ENCODE measurements at places on chromosomes 7 and 10.

DNA sequence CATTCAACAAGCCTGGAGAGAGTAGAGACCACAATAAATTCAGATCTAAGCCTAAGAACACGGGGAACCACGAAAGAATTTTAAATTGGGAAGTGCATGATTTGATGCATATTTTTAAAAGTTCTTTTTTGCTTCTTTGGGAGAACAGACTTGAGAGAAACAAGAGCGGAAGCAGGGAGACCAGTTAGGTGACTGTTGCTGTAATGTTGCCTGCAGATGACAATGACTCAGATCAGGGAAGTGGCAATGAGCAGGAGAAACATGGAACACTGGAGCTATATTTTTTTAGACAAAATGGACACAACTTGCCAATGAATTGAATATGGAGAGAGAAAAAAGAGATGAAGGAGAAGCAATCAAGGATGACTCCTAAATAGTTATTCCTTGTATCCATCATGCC is 125.1 kb downstream of the RAPGEF5 start:
- no peak for DNase-seq

DNA sequence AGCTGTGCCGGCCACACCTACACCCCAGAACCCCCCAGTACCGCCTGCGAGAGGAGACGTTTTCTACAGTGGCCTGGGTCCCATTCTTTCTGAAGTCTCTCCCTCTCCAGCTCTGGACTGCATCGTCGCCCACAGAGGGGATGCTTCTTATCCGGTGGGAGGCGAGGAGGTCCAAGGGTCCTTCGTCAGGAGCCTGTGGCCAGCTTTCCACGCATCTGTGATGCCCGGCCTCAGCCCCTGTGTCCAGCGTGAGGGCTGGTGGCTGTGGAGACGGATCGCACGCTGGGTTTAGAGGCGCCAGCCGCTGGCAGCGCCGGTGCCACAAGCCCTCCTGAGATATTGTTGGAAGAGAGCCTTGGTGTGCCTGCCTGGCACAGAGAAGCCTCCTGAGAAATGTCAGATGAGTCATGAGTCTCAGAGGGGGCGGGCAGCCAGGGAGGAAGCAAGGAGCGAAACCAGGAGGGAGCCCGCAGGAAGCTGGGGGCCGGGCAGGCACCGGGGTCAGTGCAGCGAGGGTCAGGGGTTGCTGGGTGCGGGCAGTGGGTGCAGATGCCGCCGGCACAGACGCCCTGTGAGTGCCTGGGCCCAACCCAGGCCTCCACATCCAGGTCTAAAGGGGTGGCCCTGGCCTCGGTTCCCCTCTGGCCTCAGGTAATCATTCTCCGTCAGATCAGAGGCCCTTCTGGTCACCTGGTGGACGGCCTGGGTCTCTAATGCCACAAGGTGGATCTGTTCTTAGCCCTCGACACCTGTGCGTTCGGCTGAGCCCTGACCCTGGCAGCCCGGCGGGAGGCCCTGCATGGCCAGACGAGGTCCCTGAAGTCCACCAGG is 86.0 kb upstream of the DIP2C start:
- no peak for DNase-seq

DNA sequence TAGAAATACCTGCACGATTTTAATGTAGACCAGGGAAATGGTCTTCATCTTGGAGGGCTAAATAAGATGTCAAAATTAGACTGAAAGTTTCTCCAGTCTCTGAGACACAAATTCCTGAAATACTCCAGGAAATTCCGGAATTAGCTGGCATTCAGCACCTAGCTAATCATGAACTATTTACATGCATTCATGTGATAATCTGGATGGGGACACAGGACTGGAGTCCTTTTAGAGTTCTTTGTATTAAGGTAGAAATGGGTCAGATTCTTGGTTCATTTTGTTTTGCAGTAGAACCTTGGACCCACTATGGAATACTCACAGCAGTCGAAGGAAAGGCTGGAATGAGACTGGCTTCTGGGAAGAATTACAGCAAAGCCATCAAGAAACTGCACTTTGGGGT is 65.3 kb upstream of the MDFIC start:
- DNase-seq: no peak

GRCh38 chr7:128858380-128859231 is 4.0 kb upstream of the ATP6V1F start:
- no peak for DNase-seq

DNA sequence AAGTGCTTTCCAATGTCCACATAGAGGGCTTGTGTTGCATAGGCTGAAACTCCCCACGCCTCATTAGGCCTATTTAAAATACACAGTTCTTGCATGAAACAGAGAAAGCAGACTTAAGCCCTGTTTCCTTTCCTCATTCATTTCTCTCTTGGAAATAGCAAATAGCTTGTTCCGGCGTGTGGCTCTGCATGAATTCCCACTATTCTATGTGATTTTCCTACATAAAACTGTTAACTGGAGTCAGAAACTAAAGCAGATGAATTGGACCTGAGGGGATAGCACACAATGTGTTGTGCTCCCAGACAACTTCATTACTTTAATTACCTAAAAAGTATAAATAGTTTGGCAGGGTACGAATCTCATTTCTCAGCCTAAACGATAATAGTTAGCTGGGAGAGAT is 981.5 kb downstream of the SORCS1 start:
- DNase-seq: no peak

DNA sequence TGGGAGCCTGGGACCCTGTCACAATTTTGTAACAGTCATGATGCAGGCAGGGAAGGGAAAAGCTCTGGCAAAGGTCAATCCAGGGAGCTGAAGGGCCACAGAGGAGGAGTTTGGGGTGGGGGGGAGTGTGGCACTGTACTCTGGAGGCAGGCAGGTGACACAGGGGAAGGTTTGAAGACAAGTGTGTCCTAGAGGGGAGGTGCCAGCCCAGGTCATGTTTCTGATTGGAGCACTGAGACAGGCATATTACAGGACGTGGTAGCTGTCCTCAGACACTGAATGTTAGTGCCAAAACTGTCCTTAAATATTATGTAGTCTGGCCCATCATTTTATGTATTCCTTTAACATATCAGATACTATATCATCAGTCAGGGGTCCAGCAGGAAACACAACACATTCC is 75.6 kb upstream of the LRRC4 start:
- DNase-seq: no peak

DNA sequence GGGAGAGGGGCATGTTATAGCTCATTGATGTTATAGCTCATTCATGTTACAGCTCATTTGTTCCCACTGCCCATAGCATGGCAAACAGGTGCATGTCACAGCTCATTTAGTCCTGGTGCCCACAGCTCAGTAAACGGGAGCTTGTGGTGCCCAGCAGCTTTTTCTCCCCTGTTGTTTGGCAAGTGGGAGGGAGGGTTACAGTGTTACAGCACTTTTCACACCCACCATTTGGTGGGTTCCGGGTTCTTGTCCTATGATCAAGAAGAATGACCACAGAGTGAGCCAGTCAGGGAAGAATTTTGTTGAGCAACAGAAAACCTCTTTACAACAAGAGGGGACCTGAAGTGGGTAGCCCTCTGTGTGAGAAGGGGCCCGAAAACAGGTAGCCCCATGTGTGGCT is 162.8 kb upstream of the CSTF2T start:
- DNase-seq: no peak

- DNase-seq: no peak
These were observed 801.9 kb downstream of the ANKRD7 start for GRCh38 chr7:119026391-119026790.

DNA sequence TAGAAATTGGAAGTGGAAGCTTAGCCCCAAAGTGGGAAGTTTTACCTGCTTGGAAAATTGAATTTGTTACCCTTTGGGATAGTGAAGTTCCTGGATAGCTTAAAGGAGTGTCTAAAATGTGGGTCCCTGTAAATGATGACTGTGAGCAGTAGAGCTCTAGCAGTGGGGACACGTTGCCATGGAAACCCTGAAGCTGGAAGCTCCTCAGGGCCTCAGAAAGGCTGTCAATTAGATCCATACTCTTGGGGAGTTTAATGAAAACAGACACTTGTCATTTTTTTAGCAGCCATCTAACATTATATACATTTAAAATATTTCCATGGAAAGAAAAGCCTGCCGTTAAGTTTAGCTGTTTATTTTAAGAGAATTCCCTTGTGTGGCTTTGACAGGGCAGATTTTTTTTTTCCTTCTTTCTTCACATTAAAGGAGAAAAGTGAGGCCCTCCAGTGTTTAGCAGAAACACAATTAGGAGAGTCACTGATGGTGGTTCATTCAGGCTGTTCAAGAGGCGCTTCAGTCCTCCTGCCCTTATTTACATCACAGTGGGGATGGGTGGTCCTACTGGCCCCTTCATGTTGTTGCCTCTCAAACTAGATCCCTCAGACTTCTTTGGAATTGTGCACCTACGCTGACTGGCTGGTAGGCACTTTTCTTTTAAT is 518.4 kb downstream of the CCSER2 start:
- no peak for DNase-seq

- DNase-seq: peak; percentile 57
These were observed 28.4 kb downstream of the TMEM130 start for GRCh38 chr7:98841179-98841997.

- no peak for DNase-seq
These were observed 107.1 kb upstream of the FAM20C start for GRCh38 chr7:85074-85882.

DNA sequence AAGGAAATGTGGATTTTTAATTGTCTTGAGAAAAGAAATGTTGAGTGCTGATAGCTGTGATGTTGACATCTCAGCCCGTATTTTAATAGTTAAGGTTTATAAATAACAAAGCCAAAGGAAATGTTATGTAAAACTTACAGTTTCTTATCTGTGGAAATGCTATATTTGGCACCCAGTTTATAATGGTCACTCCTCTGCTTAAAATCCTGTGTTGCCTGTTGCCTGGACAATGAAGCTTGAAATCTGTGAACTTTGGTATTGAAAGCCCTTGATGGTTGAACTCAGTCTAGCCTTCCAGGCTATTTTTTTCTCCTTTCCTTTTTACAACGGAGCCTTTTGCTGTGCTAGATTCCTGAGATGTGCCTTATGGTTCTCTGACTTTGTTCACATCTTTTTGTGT is 46.5 kb downstream of the MCU start:
- DNase-seq: no peak

DNA sequence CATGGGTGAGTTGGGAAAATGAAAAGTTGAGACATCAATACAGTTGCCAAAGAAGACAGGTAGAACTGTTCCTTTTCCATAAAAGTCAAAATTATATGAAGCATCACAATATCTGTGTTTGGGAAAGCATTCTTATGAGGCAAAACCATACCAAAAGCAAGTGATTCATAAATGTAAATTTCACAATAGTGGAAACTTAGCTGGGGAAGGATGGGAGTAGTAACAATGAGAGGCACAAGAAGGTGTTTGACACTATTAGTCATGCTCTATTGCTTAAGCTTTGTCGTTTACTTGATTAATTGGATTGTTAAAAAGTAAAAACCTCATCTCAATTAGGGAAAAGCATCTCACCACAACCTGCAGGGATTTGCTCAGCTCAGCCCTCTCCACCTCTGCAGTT is 240.2 kb downstream of the C7orf25 start:
- DNase-seq: no peak

DNA sequence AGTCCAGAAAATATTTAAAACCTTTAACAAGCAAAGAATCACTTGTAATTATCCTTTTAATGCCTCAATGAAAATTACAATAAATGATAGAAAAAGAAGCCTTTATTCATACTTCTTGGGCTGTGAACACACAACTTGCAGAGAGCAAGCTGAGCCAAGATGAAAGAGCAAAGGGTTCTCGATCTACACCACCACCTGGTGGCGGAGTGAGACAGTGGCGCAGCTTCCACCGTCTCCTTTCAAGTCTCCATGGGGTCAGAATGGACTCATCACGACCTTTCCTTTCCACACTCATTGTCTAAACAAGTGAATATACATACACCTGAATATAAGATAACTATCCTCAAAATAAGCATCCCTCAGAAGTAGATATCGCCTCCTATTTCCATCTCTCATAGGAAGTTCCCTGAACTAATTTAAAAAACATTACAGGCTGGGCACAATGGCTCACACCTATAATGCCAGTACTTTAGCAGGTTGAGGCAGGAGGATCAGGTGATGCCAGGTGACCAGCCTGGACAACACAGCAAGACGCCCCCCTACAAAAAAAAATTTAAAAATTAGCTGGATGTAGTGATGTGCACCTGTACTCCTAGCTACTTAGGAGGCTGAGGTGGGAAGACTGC is 40.7 kb downstream of the ATE1 start:
- peak; percentile 36 for DNase-seq

- no peak for DNase-seq
These were observed 394.8 kb upstream of the IGFBP3 start for GRCh38 chr7:46315891-46316290.

GRCh38 chr10:17648243-17649035 is 4.5 kb downstream of the STAM start:
- DNase-seq: peak; percentile 61

DNA sequence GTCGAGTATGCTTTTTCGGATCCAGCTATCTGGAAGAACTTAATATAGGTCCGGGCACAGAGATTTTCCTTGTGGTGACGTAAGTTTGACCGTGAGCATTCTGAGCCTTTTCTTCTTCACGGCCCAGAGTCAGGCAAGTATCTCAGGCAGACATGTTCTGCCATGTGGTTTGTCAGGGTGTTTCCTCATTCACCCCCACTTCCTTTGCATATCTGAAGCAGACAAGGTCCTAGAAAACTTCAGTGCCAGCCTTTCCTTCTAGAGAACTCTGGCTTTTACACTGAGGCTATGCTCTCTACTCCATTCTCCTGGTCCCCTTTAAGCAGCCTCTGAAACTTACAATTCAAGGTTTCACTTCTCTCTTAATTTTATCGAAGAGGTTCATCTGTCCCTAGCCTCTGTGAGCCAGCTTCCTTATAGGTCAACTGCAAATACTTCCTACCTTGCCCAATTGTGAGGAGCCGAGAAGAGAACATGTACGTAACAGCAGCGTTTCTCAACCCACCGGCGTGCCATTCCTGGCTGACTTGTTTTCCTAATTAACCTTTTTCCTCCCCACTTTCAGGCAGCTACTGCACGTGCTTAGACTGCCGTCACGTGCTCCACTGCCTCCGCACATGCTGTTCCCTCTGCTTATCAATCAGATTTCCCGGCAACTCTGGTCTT is 47.3 kb downstream of the CDCA7L start:
- DNase-seq: peak; percentile 30

DNA sequence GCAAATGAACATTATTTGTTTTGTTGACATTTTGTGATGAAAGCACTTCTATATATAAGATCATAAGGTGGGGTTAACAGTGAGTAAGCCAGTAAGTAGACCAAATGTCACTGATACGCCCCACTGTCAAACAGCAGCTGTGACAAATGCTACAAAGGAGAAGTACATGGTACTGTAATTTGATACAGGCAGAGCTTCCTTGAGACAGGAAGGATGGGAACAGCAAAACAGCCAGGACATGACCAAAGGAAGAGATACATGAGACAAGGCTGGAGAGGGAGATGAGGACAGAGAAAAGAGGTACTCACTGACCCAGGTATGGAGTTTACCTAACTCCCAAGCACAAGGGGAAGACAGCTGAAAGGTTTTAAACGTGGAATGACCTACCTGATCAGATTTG is 127.0 kb downstream of the SRPK2 start:
- no peak for DNase-seq
